Activated CD4-positive, alpha-beta T cell treated with anti-CD3 and anti-CD28 coated beads for 4 hours (primary cell): ENCODE measurements at places on chromosomes 16 and 17.

GRCh38 chr17:4525691-4526397 lies 27.2 kb downstream of the SPNS2 start:
- no peak for DNase-seq

DNA sequence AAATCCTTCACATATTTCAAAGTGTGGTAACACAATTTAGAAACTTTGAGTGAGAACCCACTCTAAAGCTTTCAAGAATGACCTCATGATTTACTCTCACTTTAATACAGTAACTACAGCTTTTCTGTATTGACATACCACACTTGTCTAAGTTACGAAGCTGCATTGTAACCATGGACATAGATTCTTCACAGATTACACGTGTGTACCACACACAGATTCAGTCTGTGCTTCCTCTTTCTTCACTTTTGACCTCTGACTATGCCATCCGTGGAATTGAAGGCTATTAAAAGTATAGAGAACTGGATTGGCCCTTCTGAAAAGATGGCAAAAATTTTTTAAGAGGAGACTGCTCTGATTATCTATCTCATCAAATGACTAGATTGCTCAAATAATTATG lies 172.7 kb downstream of the TANC2 start:
- DNase-seq, result no peak

DNA sequence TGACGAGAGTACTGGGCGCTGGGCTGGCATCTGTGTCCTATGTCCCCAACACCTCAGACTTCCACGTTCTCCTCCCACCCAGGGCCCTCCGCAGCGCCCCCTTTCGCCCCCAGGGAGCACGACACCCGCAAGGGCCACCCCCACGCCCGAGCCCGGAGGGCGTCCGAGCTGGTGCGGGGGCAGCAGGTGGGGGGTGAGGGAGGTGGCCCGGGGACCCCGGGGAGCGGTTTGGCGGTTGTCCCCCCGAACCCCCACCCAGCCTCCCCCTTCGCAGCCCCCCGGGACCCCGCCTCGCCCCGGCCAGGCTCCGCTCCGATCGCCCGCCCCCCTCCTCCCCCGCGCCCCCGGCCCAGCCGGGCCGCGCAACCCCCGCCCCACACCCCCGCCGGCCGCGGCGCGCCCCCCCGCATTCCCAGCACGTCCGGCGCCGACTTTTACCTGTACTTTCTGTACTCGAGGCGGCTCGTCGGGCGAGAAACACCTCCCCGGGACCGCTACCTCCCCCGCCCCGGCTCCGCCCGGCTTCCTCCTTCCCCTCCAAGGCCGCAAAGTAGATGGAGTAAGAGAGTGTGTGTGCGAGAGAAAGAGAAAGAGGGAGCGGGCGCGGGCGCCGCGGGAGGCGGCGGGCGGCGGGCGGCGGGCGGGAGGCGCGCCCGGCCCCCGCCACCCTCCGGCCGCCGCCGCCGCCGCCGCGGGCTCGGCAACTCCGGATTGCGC lies 901 bp downstream of the CDYL2 start:
- peak; percentile 39 for DNase-seq

- no peak for DNase-seq
These were observed 73.6 kb downstream of the GPRC5B start for GRCh38 chr16:19810817-19811731.

DNA sequence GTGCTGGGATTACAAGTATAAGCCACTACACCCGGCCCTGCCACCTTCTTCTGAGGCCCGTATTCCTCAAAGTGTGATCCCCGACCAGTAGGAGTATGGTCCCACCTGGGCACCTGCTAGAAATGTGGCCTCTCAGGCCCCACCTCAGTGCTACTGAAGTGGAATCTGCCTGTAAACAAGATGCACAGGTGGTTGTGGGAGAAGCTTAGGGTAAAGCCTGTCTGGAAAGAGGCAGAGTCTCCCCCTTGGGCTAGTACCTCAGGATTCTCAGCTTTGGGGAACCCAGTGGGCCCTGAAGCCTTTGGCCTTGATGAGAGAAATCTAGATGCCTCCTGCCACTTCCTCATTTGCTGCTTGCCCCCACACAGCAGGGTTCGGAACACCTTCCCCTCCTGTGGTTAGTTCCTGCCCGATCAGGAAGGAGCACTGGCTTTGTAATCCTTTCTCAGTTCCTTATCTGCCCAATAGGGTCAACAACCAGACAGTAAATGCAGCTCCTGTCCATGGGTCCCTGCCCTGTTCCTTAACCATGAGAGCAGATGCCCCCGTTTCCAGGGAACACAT lies 25.2 kb downstream of the TK2 start:
- DNase-seq, result no peak

DNA sequence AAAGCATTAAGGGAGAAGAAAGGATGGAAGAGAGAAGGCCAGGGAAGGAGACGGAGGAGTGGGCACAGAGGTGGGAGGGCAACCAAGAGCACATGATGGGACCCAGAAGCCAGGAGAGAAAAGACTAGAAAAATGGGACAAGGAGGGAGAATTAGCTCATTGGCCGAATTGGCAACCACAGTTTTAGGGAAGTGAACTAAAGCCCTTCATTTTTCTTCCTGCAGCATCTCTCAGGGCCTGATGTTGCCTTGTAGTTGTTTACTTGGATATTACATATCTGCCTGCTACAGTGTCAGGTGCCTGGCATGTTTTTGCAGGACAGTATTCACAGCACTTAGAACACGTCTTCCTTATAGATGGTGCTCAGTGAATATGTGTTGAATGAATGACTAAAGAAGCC lies 19.0 kb downstream of the EMP2 start:
- no peak for DNase-seq

GRCh38 chr17:17059301-17059890 lies 17.1 kb downstream of the MPRIP start:
- no peak for DNase-seq

DNA sequence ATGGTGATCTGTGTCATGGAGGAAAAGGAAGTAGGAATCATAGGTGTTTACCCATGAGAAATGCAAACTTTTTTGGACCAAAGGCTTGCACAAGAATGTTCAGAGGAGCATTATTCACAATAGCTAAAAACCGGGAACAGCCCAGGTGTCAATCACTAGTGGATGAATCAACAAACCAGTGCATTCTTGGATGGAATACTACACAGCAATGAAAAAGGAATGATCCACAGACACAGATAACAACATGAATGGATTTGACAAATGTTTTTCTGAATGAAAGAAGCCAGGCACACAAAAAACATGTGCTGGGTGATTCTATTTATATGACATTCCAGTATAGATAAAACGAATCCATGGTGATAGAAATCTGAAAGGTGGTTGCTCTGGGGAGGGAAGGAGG lies 36.0 kb downstream of the WSCD1 start:
- no peak for DNase-seq

GRCh38 chr17:42317266-42317845 lies 29.1 kb downstream of the STAT5A start:
- no peak for DNase-seq

DNA sequence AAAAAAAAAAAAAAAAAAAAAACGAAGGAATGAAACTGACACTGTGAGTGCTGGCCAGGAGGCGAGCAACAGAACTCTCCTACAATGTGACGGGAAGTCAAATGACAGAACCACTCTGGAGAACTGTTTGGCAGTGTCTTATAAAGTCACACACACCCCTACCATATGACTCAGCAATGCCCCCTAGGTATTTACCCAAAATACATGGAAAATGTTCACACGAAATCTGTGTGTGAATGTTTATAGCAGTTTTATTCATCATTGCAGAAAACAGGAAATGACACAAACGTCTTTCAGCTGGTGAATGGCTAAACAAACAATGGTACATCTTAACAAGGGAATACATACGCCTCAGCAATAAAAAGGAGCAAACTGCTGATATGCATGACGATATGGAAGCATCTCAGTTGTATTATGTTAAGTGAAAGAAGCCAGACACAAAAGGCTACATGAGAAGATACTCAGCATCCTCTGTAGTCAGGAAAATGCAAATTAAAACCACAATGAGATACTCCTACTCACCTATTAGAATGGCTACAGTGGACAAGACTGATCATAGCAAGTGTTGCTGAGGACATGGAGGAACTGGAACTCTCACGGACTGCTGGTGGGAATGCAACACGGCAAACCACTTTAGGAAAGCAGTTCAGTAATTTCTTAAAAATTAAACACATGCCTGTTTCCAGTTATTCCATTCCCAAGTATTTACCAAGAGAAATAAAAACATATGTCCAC lies 74.7 kb downstream of the TBC1D16 start:
- DNase-seq, result no peak

DNA sequence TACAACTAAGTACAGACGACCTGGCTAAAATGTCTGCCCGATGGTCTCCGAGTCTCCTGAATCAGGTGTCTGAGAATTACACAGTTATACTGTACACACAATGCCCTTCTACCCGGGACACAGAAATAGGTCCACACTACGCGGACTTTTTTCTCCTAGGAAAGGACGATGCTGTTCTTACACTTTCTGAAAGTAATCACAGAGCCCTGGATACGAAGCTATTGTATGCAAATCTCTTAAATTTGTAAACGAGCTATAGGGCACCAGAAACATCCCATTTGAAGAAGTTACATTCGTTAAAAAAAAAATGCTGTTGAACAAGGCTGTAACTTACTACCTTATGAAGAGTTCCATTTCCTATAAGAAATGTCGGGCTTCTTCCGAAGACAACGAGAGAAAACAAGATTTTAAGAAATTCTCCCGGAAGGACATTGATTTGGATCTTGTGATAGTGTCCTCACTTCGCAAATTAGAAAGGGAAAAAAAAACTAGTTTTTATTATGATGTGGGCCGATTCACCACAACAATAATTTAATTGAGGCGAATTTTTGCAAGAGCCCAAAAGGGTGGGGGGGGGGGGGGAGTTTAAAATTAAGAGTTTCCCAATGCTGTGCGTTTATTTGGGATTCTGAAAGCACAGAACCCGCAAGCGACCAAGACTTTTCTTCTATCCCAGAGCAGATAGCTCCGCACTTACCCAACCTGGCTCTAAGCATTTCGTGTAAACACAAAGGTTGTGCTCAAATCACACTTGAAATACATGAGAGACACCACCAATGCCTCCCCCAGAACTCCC lies 1.5 kb upstream of the SOX9 start:
- DNase-seq, result no peak

- no peak for DNase-seq
These were observed 6.6 kb downstream of the TMEM114 start for GRCh38 chr16:8583732-8584131.

GRCh38 chr17:74757502-74757901 lies 9.1 kb downstream of the NHERF1 start:
- no peak for DNase-seq

DNA sequence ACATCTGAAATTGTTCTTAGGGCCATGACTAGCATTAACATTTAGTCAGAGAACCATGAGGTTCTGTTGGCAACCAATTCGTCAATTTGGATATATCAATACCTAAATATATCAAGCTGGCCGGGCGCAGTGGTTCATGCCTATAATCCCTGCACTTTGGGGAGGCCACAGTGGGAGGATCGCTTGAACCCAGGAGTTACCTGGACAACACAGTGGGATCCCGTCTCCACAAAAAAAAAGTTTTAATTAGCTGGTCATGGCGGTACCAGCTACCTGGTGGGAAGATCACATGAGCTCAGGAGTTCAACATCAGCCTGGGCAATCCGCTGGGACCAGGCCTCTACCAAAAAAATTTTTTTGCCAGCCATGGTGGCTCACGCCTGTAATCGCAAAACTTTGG lies 8.4 kb downstream of the YWHAE start:
- DNase-seq, result no peak

DNA sequence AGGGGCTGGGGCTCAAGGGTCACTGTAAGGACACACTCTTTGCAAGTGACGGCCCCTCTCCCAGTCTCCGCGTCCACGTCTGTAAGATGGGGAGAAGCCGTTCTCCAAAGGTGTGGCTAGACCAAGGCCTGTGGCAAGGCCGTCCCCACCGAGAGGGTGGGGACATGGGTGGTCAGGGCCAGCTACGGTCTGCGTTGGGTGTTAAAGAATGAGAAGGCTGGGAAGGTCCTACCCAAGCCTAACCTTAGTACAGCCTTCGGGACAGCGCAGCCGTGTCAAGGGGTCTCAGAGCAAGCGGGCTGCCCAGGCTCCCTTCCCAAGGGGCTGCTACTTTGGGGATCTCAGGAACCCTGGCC lies 1.9 kb downstream of the C1QTNF8 start:
- no peak for DNase-seq

GRCh38 chr16:57341062-57341440 lies 17.5 kb upstream of the CCL22 start:
- DNase-seq, result no peak

GRCh38 chr17:83109793-83110645 lies 30.6 kb downstream of the METRNL start:
- DNase-seq, result no peak
